ENCODE measurements at places on chromosomes 16 and 17.

GRCh38 chr16:84950906-84951305 is 60.4 kb downstream of the ZDHHC7 start:
- peak; percentile 57 for DNase-seq

DNA sequence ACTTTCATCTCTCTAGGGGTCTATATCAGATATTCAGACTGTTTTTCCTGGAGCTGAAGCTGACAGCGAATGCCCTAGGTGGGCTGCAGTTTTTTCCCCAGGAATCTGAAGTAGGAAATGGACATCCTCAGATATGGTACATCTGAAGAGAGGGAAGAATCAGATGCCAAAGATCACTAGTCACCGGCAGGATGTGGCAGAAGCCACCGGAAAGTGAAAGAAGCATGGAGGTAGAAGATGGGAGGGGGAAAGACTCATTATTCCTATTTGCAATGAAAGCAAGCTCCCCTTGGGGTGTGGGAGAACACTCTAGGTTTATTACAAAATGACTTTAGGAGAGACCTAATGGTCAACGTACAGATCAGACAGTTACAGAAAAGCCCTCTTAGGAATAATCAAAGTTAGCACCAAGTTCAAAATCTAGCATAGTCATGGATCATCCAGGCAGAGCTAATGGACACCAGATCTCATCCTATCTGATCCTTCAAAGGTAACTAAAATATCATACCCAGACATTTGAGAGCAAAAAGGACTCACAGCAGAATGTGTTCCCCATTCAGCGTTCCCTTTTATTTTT is 110.7 kb downstream of the HS3ST3A1 start:
- no peak for DNase-seq

- DNase-seq = no peak
Measured at GRCh38 chr16:54405478-54405877, 118.9 kb upstream of the IRX3 start.

DNA sequence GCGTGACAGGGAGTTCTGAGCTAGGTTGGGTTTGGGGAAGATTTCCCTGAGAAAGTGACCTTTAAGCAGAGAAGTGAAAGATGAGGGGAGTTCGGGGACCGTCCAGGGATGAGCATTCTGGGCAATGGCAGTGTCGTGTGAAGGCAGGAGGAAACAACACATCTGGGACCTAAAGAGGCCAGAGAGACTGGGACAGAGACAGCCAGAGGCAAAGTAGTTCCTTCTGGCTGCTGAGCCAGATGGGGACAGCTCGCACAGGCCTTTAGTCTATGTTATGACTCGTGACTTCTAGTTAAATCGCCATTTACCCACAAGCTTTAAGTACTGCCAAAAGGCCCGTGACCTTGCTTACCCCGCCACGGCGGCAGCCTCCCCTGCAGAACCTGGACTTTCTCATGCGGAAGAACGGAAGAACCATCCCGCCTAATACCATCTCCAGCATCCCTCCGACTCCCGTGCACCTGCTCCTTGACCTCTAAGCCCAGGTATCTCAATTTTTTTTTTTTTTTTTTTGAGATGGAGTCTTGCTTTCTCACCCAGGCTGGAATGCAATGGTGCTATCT is 8.5 kb upstream of the MED11 start:
- DNase-seq = no peak

DNA sequence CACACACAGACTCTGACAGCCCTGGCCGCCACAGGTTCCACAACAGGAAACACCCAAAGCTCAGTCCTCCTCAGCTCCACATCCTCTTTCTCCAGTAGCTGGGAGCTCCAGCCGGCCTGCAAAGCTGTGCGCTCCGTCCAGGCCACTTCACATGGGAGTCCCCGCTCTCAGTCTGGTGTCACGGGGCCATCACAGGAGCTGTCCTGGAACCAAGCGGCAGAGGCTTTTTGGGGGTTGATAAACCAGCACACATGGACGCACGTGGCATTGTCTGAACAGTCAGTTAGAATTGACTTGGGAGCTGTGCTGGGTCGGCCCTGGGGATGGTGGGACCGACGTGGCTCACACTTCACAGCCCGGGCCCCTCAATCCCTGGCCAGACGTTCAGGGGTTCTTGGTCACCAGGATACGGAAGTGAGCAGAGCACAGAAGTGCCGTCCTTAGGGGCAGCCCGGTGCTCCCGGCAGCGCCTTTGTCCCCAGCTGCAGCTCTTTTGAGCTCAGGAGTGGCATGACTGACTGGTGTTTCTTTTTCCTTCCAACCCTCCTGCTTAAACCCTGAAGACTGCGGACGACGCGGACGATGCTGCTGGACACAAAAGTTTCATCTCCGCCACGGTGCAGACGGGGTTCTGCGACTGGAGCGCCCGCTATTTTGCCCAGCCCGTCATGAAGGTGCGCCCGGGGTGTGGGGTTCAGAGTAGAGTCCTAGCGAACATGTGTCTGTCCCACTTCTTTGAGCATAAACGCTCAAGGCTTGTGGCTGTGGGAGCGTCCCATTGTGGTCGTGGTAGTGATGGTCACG is 66.6 kb upstream of the CHMP6 start:
- DNase-seq = no peak

DNA sequence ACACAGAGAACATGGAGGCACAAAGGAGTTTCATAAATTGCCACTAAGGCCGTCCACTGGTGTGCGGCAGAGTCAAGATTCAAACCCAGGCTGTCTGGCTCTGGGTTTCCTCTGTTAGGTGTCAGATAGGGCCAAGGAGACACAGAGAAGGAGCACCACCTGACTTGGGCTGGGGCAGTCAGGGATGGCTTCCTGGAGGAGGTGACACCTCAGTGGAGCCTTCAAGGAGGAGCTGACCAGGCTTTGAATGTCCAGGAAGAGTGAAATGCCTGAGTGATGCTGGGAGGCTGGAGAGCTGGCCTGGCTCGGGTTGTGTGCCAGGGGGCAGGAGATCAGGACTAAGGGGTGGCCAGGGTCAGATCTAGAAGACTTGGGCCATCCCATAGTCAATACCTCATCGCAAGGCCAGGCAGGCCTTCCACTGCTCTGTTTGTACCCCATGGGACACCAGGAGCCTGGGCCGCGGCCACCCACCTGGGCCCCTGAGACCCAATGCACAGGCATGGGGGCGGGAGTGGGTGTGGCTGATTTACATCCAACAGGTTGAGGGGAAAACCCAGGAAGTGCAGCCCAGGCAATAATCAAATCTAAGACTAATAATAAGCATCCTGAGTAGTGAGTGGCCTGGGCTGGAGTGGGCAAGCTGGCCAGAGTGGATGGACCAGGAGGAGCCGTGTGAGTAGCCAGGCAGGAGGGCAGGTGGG is 73.7 kb downstream of the USP22 start:
- DNase-seq = no peak

DNA sequence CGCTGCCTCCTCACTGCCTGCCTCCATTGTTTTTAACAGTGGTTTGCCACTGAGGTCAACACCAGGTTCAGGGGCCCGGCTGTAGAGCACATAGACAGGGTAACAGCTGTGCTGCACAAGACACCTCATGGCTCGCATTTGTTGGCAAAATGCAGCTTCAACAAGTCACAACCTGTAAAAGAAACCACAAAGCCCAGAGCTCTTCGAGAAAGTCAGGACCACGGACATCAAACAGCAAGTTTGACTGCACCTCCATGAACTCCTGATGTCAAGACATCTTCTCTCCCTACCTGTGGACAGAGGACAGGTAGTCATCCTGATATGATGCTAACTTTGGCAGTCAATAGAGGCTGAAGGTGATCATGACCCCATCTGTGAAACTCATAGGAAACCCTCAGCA is 142.4 kb upstream of the SOX9 start:
- no peak for DNase-seq

GRCh38 chr16:10122546-10122945 is 59.7 kb downstream of the GRIN2A start:
- no peak for DNase-seq

- no peak for DNase-seq
Measured at GRCh38 chr16:2822158-2822495, 5.1 kb downstream of the PRSS21 start.

DNA sequence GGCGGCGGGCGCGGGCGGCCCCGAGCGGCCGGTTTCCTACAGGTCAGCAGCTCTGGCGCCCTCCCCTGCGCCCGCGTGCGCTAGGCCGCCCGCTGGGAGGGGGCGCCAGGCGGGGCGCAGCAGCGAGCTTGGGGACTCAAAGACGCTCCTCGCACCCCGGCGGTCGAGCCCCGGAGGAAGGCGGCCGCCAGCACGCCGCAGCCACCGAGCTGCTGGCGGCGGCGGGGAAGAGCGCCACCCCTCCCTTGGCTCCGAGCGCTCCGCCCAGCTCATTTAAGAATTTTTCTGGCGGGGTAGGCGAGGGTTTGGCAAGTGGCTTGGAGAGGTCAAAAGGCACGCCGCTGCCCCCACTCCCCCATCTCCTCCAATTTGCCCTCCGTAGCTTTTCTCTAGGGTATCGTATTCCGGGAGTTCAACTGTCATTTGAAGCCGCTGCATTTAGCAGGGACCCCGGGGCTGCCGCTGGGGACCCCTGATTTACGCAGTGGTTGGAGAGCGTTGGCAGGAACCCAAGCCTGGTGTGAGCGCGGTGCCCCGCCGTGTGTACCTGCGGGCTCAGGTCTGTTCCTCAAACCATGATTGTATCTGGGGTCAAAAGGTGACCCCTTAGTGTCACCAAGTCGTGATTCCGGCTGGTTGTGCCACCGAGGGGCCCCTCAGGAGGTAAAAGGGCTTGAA is 59.5 kb upstream of the GSE1 start:
- peak; percentile 75 for DNase-seq

DNA sequence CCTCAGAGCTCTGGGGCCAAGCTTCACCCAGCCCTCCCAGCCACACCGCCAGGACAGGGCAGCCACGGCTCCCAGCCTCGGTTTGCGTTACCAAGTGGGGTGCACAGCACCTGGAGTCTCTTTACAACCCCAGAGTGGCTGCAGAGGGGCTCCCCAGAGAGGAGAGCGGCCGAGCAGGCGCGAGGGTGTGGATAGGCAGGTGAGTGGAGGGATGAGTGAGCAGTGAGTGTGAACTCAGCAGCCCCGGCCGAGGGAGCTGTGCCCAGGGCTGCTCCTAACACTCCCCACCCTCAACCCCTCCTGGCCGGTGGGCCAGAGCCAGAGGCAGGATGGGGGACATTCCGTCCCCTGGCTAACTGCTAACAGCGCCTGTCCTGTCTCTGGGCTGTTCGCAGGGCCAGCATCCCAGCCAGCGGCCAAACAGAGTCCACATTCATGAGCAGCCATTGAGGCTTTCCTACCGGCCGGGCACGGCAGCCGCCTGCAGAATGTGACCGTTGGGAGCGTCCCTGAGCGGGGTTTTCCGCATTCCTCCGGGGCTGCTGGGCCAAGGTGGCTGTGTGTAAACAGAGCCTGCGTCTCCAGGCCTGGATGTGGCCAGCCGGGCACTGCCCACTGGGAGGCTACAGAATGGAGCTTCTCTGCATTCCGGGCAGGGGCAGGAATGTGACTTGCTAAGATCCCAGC is 5.3 kb downstream of the ZNF469 start:
- no peak for DNase-seq

DNA sequence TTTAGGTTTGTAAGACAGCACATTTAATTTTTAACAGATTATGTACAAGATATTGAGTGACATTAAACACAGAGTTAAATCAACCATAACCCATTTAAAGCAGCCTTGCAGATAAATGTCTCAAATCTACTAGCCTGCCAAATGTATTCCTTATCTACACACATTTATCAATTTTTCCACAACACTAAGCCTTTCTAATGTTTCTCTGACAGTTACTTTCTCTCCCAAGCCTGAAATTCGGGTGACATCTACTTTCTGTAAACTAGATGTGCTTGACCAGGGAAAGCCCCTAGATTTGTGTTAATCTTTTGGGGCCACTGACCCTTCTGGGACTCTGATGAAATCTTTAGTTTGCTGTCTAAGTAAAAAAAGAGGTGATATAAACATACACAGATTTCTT is 69.0 kb downstream of the CDH13 start:
- DNase-seq = peak; percentile 28

DNA sequence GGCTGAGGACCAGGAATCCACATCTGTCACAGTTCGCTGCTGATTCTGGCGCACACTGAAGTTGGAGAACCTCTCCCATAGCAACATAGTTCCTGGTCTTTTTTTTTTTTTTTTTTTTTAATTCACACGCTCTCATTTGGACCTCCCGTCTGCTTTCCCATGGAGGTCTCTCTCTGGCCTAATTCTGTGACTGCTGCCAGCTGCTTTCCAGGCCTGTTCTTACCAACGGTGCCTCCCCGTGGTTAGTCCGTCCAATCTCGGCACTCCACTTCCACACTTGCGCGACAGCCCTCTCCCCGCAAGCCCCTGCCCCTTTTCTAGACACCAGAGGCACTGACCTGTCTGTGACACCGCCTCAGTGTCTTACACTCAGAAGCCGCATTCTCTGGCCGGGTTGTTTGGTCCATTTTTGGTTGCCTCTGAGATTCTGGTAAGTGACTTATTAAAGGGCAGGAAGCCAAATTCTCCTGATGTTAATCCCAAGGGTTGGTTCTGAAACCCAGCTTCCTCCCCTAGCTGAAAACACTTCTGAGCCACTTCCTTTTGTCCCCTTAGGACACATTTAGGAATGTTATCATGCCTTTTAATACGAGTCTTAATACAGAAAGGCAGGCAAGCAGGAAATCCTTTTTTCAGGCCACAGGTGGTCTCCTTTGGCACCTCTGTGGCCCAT is 1.1 kb upstream of the AKTIP start:
- peak; percentile 77 for DNase-seq

GRCh38 chr17:39018267-39019134 is 51.3 kb upstream of the FBXO47 start:
- DNase-seq = no peak

GRCh38 chr16:69107316-69107962 is 2.0 kb downstream of the HAS3 start:
- no peak for DNase-seq

DNA sequence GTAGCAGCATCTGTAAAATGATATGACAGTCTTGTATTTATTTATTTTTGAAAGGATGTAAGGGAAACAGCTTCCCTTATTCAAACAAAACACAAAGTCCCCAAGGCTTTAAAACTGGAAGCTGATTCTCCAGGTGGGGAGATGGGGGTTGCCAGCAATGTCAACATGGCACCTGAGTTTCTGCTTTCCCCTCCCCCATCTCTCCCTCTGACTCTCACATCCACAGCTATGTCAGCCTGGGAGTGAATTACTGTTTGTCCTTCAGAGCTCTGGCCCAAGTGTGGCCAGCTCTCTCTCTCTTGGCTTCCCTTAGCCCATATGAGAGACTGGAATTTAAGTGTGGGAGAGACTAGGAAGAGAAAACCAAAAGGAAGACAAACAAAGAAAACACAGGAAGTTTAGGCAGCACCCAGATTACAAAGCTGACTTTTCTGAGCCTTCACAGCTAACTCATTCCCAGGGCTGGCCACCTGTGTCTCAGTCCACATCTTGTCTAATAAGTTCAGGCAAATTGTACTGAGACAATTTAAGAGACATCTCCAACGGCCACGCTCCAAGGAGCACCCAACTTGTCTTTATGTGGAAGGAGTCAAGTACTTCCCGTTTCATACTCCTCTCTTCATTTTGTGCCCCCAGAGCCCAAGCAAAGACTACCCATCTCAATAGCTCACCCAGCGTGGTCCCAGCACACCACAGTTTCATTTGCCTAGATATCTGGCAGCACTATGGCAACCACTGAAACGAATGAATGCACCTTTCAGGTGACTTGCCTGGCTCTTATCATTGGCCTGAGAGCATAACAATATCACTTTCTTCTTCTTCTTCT is 69.2 kb downstream of the SOX9 start:
- no peak for DNase-seq

Data from SK-N-DZ (cell line).